ENCODE measurements at places on chromosomes 4 and X. TPM values are rescaled to one million over a fixed set of nuclear protein-coding genes. Genes with fewer than 3 reads are reported as not detected.

The NRK gene
- 2.8 TPM for total RNA-seq

The SATL1 gene
- total RNA-seq = not detected

The TBX22 gene
- total RNA-seq = not detected

The DUSP21 gene
- total RNA-seq = not detected

The CT45A5 gene
- total RNA-seq = not detected

The BST1 gene
- total RNA-seq = 3.0 TPM
